ENCODE measurements at places on chromosomes 7 and 10. TPM values are rescaled to one million over a fixed set of nuclear protein-coding genes. Genes with fewer than 3 reads are reported as not detected.

FXYD4 gene
- total RNA-seq = not detected

SORCS1 gene
- not detected for total RNA-seq

GARIN1A gene
- total RNA-seq = 0.57 TPM

GSTO2 gene
- 3.3 TPM for total RNA-seq

ZNF365 gene
- 1.8 TPM for total RNA-seq

CTAGE6 gene
- total RNA-seq = not detected

RSPH10B2 gene
- 0.76 TPM for total RNA-seq

PTPN12 gene
- 118 TPM for total RNA-seq

UPK3BL2 gene
- total RNA-seq = 24.3 TPM

EPO gene
- 0.30 TPM for total RNA-seq

FAM25A gene
- total RNA-seq = 11.4 TPM

MYOZ1 gene
- total RNA-seq = 0.22 TPM
